ENCODE measurements at places on chromosomes 5 and 9. TPM values are rescaled to one million over a fixed set of nuclear protein-coding genes. Genes with fewer than 3 reads are reported as not detected.

The GNPDA1 gene
- 76.8 TPM for total RNA-seq

The EFNA5 gene
- 42.2 TPM for total RNA-seq

The NIM1K gene
- 0.23 TPM for total RNA-seq

The SLC45A2 gene
- total RNA-seq: 0.36 TPM

The GLRA1 gene
- 0.21 TPM for total RNA-seq

The IFNB1 gene
- total RNA-seq: not detected

The CARTPT gene
- total RNA-seq: not detected

DNA sequence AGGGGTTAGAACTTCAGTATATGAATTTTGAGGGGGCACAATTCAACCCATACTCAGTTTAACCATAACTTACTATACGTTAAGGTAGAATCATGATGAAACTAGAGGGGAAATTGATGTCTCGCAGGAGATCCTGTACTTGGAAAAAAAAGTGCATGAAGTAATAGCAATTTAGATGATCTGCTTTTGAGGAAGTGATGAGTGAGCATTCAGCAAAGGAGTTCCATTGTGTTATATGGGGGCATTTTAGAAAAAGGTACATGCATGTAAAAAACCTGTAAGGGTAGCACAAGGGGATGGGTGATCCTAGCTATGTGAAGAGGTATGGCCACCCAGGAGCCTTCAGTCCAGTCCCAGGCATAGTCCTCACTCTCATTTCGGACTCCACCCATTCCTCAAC is 14.8 kb upstream of the TMC1 start:
- DNase-seq: no peak

- DNase-seq: no peak
Measured at GRCh38 chr9:128152133-128153059, 3.1 kb downstream of the LCN2 start.

DNA sequence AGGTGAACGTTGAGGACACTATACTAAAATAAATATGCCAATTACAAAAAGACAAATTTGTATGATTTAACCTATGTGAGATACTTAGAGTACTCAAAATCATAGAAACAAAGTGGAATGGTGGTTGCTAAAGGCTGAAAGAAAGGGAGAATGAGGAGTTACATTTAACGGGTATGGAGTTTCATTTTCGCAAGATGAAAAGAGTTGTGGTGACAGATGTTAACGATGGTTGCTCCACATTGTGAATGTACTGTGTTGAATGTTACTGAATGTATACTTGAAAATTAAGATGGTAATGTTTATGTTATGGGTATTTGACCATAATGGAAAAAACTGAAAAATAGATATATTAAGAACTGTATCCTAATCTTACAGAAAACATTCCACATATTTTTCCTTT is 51.3 kb upstream of the MOCS2 start:
- no peak for DNase-seq

- no peak for DNase-seq
Measured at GRCh38 chr5:103033696-103034095, 86.2 kb downstream of the GIN1 start.

DNA sequence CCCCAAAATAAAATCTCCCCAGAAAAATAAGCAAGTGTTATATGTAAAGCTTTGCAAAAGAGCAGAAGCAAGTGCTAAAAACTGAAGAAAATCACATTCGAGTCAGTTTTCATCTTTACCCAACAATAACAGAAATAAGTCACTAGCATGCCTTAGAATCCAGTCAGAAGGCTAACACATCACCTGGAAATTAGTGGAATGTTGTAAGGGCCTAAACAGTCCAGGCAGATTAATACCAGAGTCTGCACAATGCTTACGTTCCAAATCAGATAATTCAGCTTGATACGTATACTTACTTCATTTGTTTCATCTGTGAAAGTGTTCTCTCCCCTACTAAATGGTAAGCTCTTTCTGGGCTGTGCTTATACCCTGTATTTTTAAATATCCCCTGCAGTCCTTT is 42.7 kb downstream of the SUSD1 start:
- DNase-seq: no peak

GRCh38 chr9:101065930-101066329 is 37.4 kb downstream of the PLPPR1 start:
- DNase-seq: no peak

DNA sequence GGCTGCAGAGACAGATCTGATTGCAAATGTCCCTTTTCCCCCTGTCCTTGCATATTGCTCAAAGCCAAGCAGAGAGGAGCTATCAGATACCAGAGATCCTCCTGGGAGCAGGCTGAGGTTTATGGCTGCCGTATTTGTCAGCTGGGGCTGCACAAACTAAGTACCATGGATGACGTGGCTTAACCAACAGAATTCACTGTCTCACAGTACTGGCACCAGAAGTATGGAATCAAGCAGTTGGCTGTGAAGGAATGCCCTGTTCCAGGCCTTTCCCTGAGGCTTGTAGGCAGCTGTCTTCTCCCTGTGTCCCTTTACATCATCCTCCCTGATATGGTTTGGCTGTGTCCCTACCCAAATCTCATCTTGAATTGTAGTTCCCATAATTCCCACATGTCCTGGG is 2.6 kb downstream of the CFAP90 start:
- DNase-seq: no peak

- DNase-seq: no peak
Measured at GRCh38 chr5:163377982-163378381, 59.4 kb upstream of the CCNG1 start.

DNA sequence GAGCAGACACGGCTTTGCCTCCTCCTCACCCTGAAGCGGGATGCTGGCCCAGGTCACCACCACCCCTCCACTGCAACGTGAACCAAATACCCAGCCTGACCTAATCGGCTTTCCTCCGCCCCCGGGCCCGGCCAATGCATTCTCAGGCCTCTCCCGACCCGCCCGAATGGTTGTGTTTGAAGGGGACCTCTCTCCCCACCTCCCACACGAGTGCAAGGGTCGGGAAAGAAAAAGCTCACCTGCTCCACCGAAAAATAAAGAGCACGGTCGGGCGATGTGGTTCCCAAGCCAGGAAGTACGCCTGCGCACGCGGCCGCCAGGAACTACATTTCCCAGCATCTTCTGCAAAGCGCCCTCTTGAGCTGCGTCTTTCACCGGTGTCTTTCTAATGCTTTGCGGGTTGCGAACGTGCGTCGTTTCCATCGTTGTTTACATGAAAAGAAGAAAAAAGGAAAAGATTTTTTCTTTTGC is at the start of gene ZNF883:
ZNF883 (minus strand) TSS at position 282 of the 471 bp plus-strand sequence.
- peak; percentile 33 for DNase-seq

DNA sequence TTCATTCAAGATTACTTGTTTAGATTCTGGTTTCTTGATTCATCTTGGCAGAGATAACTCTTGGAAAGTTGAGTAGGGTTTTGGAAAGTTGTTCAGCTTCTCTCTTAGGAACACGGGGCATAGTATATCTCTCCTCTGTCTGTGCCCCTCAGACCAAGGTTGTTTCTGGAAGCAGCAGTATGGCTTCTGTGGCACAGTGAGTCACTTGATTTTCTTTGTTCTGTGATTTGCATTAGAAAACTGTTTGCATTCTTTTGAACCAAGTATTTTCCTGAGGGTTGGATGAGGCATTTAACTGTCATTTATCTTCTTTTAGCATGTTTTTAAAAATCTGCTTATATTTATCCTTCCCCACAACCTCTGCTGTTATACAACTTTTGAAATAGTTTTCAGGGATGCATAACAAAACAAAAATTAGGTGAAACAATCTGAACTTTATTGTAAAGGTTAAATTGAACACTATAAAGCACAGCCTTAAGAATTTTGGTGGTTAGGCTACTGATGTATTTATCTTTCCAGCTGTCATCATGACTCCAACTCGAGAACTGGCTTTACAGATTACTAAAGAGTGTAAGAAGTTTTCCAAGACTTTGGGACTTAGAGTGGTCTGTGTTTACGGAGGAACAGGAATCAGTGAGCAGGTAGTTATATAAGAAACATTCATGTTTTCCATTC is 26.5 kb downstream of the DDX46 start:
- no peak for DNase-seq

GRCh38 chr9:100368672-100369071 is 15.9 kb upstream of the TEX10 start:
- no peak for DNase-seq

DNA sequence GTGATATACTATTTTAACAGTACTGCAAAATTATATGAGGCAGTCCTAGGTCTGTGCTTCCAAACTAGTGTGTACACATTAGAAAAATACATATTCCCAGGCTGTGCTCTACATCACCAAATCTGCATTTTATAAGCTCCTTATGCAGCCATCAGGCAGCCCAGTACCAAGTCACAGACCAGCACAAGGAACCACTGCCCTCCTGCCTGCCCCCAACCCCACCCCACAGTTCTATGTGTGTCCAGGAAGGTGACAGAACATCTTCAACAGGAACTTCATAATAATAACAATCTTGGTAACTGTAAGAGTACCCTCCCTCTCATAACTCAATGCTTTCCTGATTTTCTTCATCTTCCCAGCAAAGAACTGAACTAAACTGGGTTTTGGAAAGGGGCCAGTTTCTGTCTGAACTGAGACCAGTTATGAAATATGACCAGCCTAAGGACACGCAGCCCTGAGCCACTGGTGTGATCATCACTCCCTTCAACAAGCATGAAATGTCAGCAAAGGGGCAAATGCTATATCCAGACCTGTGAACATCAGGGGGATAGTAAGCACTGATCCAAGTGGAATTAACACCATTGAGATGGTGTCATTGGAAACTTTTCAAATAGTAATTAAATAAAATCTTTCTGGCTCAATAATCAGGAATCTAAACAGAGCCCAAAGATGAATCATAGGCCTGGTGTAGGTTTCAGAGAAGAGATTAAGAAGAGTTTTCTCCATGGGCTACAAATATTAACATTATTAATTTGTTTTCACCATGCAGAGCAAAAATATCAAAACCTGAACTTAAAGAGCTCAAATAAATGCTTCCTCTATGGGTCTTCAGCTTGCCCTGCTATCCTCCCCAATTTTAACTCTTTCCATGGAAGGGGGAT is 82.1 kb downstream of the DPYSL3 start:
- no peak for DNase-seq

GRCh38 chr9:72134801-72135200 is 14.4 kb upstream of the GDA start:
- no peak for DNase-seq

GRCh38 chr5:54177058-54177457 is 133.3 kb downstream of the ARL15 start:
- DNase-seq: no peak

GRCh38 chr5:174732036-174733020 is 7.9 kb downstream of the MSX2 start:
- DNase-seq: no peak

DNA sequence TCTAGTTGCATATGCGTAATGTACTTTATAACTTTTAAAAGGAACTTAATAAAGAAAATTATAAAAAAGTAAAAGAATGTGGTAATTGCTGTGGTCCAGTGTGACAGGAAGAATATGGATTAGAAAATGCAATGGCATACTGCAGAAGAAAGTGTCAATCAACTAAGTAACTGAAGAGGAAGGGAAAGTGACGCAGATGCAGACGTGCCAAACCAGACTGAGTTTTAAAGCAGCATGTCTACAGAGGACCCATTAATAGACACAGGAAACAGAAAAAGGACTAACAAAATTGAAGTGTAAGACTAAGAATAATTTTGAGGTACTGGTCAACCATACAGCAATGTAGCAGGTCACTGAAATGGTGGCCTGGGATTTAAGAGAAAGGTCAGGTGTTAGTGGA is 73.3 kb downstream of the DPYSL3 start:
- no peak for DNase-seq

GRCh38 chr9:92641092-92641809 is 28.7 kb downstream of the IPPK start:
- no peak for DNase-seq

- DNase-seq: peak; percentile 23
Measured at GRCh38 chr9:23123048-23123632, 676.5 kb downstream of the DMRTA1 start.

GRCh38 chr9:107367727-107368502 is 84.8 kb downstream of the RAD23B start:
- DNase-seq: no peak

GRCh38 chr9:113255438-113255837 is 19.9 kb downstream of the CDC26 start:
- DNase-seq: no peak

GRCh38 chr9:135517407-135517822 is 3.8 kb upstream of the LCN1 start:
- no peak for DNase-seq

GRCh38 chr5:156716591-156717380 is 133.3 kb upstream of the PPP1R2B start:
- no peak for DNase-seq

DNA sequence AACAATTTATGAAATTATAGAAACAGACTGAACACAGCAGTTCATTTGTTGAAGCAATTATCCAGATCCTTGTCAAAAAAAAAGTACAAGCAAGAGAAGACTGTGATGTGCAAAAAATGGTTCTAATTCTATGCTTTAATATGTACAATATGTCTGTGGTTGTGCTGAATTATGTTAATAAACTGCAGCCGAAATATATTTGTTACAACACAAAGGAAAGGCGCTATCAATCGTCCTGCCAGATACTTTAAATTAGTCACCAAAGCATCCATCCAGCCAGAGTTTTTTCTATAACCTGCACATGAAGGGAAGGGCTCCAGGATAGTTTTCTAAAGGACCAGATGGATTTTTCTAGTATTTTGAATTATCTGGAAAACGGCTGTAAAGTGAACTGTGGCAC is 259.5 kb downstream of the BNC2 start:
- DNase-seq: no peak

Data from neural crest cell (in vitro differentiated cells).